ENCODE measurements at places on chromosomes 6 and 20. TPM values are rescaled to one million over a fixed set of nuclear protein-coding genes. Genes with fewer than 3 reads are reported as not detected.

ARHGAP40 gene
- total RNA-seq, result not detected

BRD2 gene
- total RNA-seq, result 146 TPM

SUMO4 gene
- total RNA-seq, result 2.6 TPM

SLC26A8 gene
- not detected for total RNA-seq

Measured in fibroblast of villous mesenchyme (primary cell).